ENCODE measurements at places on chromosomes 1 and 21.

DNA sequence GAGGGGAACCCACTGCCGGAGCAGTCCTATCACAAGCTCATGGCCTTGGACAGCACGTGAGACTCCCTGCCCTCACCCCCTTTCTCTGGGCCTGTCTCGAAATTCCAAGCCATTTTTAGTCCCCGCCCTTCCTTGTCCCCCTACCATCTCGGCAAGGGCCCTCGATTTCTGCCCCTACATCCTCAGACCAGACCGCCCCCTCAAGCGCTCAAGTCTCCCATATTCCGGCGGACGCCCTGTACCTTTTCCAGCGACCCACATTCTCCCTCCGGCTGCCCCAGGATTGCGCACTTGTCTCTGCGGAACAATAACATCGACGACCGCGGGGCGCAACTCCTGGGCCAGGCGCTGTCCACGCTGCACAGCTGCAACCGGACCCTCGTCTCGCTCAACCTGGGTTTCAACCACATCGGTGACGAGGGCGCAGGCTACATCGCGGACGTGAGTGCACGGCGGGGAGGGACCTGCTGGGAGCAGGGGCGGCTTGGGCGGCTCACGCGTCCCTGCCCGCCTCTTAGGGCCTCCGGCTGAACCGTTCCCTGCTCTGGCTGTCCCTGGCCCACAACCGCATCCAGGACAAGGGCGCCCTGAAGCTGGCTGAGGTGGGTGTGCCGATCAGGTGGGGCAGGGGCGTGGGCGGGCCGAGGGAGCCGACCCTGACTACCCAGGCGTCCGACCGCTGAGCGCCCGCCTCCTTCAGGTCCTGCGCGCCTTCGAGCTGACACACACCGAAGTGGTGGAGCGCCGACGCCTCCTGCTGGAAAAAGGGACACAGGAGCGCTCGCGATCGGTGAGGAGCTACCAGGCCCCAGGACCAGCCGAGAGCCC lies 7.0 kb downstream of the LRRC71 start:
- DNase-seq, result peak; percentile 81

DNA sequence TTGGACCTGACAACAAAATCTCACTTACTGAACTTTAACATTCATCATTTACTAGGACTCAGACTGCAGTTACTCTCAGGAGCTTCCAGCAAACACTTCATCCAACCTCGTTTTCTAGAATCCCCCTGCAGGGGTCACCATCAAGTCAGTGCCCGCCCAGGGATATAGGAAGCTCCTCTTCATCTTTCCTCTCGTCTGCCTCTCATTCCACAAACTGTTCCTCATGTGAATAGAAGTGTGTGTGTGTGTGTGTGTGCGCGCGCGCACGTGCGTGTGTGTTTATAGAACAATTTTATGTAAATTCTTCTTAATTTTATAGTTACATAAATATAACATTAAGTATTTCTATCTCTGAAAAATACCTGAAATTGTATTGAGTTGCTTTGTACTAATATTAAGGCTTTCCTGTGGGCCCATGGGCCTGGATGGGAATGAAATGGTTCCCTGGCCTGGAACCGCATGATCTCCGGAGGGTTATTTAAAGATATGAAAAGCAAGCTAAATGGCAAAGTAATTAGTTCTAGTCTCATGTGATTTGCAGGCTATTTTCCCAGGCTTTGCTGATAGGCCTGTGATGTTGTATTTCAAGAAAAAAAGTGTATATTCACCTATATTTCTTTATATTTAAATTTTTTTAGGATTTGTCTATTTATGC lies 21.7 kb upstream of the ABCD3 start:
- no peak for DNase-seq

DNA sequence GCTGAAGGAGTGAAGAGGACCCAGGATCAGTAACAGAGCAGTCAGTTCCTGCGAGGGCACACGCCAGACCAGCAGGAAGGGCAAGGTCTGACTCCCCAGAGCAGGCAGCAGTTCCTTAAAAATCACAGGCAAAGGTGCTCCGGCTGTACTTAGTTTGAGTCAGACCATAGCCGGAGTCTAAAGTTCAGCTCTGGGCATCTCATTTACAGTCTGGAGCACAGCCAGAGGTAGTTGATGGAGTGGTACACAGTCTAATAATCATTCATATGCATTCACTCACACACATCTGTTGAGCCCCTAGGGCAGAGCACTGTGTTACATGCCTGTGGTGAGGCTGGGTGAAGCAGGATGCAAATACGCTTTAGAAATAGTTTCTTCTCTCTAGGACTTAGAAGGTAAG lies 7.3 kb upstream of the AMIGO1 start:
- DNase-seq, result no peak

- DNase-seq, result no peak
These were observed 734.5 kb downstream of the PTPRU start for GRCh38 chr1:29970747-29971325.

GRCh38 chr21:42258150-42258884 lies 39.4 kb downstream of the ABCG1 start:
- DNase-seq, result no peak

DNA sequence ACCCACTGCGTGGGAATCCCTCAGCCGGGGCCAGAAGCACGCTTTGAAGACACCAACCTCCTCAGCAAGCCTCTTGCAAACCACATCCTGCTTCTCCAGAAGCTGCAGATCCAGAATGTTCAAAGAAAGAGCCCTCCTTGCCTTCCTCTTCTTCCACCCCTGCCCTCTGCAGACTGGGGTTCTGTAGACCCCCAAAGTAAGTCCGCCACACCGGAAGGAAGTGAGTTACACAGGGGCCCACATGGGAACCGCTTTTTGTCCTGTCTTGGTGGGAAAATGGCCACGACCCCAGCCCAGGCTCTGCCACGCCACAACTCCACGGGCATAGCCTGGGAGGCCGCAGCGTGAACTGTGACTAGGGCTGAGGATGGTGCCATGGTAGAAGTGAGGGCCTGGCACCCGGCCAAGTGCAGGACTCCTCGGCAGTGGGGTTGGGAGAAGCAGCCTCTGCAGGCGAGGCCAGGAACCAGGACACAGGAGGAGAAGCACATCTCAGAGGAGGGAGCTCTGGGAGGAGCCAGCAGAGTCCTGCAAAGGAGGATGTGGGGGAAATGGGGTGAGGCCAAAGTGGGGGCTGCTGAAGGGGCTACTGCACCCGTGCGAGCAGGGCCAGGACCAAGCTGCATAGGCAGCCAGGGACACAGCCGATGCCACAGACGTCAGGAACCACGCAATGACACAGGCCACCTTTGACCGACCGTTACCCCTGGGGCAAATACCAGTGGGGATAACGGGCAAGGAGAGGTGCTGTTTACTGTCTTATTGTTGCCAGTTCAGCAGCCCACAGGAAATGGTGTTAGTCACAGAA lies 30.9 kb downstream of the PDE9A start:
- DNase-seq, result no peak

GRCh38 chr1:25672763-25673409 lies 56.3 kb downstream of the MAN1C1 start:
- no peak for DNase-seq
